Uterine smooth muscle cell (primary cell): ENCODE measurements at places on chromosomes 11 and 22. TPM values are rescaled to one million over a fixed set of nuclear protein-coding genes. Genes with fewer than 3 reads are reported as not detected.

Gene DDX25
- under 0.01 and 0.11 TPM in 2 replicates for total RNA-seq

Gene CBX7
- 6.2 and 13.5 TPM in 2 replicates for total RNA-seq

Gene TYR
- total RNA-seq = not detected in 2 replicates

Gene VSIG2
- total RNA-seq = 0.22 and 0.50 TPM in 2 replicates

Gene ROM1
- total RNA-seq = 2.3 and 2.9 TPM in 2 replicates

Gene PAX6
- not detected in 2 replicates for total RNA-seq

Gene SGSM1
- total RNA-seq = under 0.01 and 0.11 TPM in 2 replicates

Gene CSF2RB
- total RNA-seq = under 0.01 TPM in 1 of 2 replicates, not detected in the other

Gene C1QTNF5
- total RNA-seq = 3.5 and 15.2 TPM in 2 replicates

Gene ABCC8
- not detected in 2 replicates for total RNA-seq

Gene ELF5
- 0.12 TPM in 1 of 2 replicates, not detected in the other for total RNA-seq

Gene RASD2
- total RNA-seq = under 0.01 TPM in 1 of 2 replicates, not detected in the other

Gene CNGA4
- under 0.01 TPM in 1 of 2 replicates, not detected in the other for total RNA-seq

Gene NNMT
- 137 and 508 TPM in 2 replicates for total RNA-seq

Gene ALDH3B2
- not detected in 2 replicates for total RNA-seq

Gene ADM2
- total RNA-seq = 1.8 and 7.0 TPM in 2 replicates

Gene HINFP
- total RNA-seq = 12.4 and 17.2 TPM in 2 replicates

Gene ATXN10
- 170 and 183 TPM in 2 replicates for total RNA-seq

Gene SSTR3
- 0.12 and 0.33 TPM in 2 replicates for total RNA-seq

Gene CXCR5
- not detected in 2 replicates for total RNA-seq

Gene MISFA
- total RNA-seq = 1.3 and 1.5 TPM in 2 replicates

Gene BAIAP2L2
- total RNA-seq = 5.1 and 7.2 TPM in 2 replicates

Gene OR6A2
- 0.37 and 0.55 TPM in 2 replicates for total RNA-seq

Gene UPK2
- not detected in 2 replicates for total RNA-seq

Gene FGF3
- not detected in 2 replicates for total RNA-seq

Gene MCHR1
- total RNA-seq = 0.50 and 0.55 TPM in 2 replicates

Gene MYRF
- 0.25 and 0.55 TPM in 2 replicates for total RNA-seq

Gene TMEM41B
- 102 and 124 TPM in 2 replicates for total RNA-seq

Gene OR52W1
- total RNA-seq = not detected in 2 replicates

Gene APOL4
- 0.11 and 0.12 TPM in 2 replicates for total RNA-seq

Gene IRF7
- 4.5 and 7.4 TPM in 2 replicates for total RNA-seq

Gene TM7SF2
- total RNA-seq = 13.1 and 49.4 TPM in 2 replicates

Gene FZD4
- 14.6 and 29.1 TPM in 2 replicates for total RNA-seq

Gene TRIM68
- 9.6 TPM in 2 replicates for total RNA-seq

Gene KIAA1671
- total RNA-seq = 2.2 and 3.9 TPM in 2 replicates

Gene CHST1
- total RNA-seq = 0.89 and 1.7 TPM in 2 replicates

Gene APOBEC3G
- total RNA-seq = 14.5 and 15.4 TPM in 2 replicates

Gene HBE1
- total RNA-seq = not detected in 2 replicates

Gene CABP4
- not detected in 2 replicates for total RNA-seq

Gene F2
- 0.12 TPM in 1 of 2 replicates, not detected in the other for total RNA-seq

Gene ART1
- not detected in 2 replicates for total RNA-seq

Gene GUCY1A2
- 0.66 and 1.7 TPM in 2 replicates for total RNA-seq

Gene PLAAT5
- total RNA-seq = not detected in 2 replicates

Gene NTM
- total RNA-seq = 48.8 and 82.5 TPM in 2 replicates

Gene TMEM223
- total RNA-seq = 21.8 and 24.1 TPM in 2 replicates

Gene SCN3B
- total RNA-seq = under 0.01 and 0.12 TPM in 2 replicates

Gene MYBPC3
- not detected in 2 replicates for total RNA-seq
